ENCODE measurements at places on chromosomes 4 and X.
A peak's percentile ranks its signal among the peaks of the same experiment; 100 is the strongest.

DNA sequence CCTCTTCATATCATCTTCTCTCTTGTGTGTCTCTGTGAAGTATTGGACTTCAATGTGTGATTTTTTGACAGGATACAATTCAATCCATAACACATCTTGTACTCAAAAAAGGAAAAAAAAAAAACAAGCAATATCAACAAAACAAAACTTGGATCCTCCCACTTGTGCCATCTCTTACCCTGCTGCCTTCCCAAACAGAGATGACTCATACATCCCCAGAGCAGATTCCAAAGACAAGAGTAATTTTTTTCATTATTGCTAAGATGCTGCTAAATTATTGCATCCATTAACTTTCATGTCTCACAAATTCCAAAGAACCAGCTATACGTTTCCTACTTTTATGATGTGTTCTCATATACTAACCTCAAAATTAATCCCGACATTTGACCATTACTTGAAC, 479.2 kb downstream of the GBA3 start:
- no peak for DNase-seq

- DNase-seq = no peak
Measured at GRCh38 chrX:18899796-18900380, 84.0 kb downstream of the PHKA2 start.

GRCh38 chrX:19121466-19121865, 802 bp downstream of the ADGRG2 start:
- no peak for DNase-seq

DNA sequence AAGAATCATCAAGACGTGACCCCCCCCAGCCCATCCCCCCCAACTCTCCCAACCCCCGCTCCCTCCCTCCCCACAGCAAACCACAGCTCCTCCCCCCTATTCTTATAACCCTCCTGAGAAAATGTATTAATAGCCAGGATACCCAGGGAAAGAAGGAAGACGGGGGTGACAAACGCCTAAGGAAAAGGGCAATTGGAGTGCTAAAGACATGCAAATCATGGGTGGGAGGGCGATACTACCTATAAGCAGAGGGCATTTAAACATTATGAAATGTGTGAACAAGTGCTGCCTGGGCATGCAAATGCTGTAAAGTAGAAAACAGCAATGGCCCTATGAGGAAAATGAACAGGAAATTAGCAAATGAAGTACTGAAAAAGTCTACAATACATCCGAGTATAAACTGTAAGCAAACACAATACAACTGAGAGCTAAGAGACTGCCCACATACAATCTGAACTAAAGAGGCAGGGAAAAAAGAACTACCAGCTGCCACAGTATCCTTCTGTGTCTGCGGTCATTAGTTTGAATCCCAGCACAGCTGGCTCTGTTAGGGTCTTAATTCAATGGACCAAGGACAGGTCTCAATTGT, 2.4 kb downstream of the CXXC4 start:
- peak; percentile 27 for DNase-seq

GRCh38 chr4:24511371-24512063, 72.8 kb downstream of the DHX15 start:
- no peak for DNase-seq

DNA sequence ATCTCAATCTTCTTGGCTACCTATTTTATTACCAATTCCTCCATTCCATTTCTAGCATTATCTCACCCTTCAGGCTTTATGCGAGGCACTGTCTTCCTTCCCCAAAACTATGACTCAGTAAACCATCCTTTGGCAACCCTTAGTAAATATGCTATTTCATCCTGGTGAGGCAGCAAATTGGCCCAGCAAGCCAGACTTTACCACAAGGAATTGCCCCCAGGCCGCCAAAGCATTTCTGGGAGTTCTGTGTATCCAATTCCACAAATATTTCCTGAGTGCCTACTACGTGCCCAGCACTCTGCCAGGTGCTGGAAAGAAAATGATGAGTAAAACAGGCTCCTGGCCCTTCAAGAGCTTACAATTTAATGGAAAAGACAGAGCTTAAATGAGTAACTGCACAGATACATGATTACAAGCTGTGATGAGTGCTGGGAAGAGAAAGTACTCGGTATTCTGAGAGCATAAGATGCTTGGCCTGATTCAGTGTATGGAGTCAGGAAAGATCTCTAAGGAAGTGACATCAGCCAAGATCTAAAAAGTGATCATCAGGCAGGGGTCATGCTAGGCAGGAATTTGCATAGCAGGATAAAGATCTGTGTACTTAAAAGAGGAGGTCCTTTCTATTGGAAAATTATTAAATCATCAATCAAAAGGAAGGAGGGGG, 193.8 kb downstream of the ADAMTS3 start:
- no peak for DNase-seq

DNA sequence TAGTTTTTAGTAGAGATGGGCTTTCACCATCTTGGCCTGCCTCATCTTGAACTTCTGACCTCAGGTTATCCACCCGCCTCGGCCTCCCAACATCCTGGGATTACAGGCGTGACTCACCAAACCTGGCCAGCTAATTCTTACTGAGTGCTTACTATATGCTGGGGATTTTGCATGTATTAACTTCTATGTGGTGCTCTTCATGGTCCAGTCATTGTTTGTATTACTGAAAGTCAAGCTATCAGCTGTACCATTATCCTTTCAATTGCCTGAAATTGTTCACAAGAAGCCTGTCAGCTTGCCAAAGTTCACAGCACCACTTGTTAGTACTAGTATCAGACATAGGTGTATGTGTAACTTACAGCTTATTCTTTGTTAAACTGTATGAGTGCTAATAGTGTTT, 1272.1 kb downstream of the ARAP2 start:
- DNase-seq = no peak

GRCh38 chr4:149555799-149556198, 259.8 kb downstream of the IQCM start:
- no peak for DNase-seq

DNA sequence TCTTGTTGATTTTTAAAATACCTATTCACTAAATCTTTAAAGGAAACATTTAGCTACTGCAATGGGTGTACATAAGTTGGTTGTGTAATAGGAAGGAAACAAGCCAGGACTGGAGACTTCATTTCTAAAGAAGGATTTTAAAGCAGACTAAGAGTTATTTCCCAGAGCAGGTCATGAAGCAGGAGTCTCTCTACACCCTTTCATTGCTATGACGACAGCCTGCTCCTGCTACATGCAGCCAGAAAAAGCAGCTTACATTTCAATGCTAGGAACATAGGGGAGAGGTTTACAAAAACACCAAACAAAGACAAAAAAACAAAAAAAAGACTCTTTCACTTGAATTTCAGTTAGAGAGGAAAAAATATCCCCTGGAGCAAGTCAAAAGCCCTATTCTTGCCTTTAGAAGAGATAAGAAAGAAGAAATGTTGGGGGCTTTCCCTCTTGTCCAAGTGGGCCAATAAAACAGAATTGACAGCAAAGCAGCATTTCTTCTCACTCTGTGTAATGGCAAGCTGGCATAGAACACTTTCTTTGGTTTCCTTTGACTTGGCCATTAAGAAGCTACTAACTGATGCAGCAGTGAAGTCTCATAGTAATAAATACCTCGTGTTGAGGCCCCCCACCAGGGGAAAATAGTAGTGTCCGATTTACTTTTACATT, 3.4 kb downstream of the SPARCL1 start:
- DNase-seq = no peak

Data from NCI-H510A treated with DMSO at 0.1 percent for 48 hours (cell line).